ENCODE measurements at places on chromosomes 2 and 18.

GRCh38 chr2:110748489-110748867 lies 16.1 kb downstream of the ACOXL start:
- no peak for DNase-seq

DNA sequence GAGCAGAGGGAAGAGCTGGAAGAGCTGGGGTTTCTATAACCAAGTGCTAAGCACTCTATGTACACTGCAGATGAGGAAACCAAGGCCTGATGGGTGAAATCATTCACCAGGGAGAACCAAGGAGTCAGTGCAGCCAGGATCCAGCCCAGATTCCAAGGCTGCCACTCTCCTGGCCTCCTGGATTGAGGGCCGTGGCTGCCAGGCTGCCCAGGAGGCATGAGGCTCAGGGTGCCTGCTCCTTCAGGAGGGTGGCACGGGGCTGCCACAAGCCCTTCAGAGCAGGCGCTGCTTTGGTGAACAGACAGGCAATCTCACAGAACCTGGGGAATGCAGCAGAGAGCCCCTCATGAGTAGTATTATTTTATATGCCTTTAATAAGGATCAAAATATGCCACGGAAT lies 293.7 kb upstream of the HDAC4 start:
- no peak for DNase-seq

- DNase-seq, result no peak
These were observed 447.6 kb upstream of the POU3F3 start for GRCh38 chr2:104406261-104406726.

- DNase-seq, result no peak
These were observed 10.5 kb downstream of the WDR43 start for GRCh38 chr2:28904802-28905457.

GRCh38 chr2:128187032-128187654 lies 96.1 kb downstream of the UGGT1 start:
- no peak for DNase-seq

Measured in cortex of kidney (tissue), 1 donor.